ENCODE measurements at places on chromosomes 3 and 15.
A peak's percentile ranks its signal among the peaks of the same experiment; 100 is the strongest.

GRCh38 chr3:14216257-14217048 is 37.8 kb downstream of the LSM3 start:
- DNase-seq = peak; percentile 31

GRCh38 chr3:107235928-107236315 is 141.3 kb upstream of the CCDC54 start:
- DNase-seq = no peak

DNA sequence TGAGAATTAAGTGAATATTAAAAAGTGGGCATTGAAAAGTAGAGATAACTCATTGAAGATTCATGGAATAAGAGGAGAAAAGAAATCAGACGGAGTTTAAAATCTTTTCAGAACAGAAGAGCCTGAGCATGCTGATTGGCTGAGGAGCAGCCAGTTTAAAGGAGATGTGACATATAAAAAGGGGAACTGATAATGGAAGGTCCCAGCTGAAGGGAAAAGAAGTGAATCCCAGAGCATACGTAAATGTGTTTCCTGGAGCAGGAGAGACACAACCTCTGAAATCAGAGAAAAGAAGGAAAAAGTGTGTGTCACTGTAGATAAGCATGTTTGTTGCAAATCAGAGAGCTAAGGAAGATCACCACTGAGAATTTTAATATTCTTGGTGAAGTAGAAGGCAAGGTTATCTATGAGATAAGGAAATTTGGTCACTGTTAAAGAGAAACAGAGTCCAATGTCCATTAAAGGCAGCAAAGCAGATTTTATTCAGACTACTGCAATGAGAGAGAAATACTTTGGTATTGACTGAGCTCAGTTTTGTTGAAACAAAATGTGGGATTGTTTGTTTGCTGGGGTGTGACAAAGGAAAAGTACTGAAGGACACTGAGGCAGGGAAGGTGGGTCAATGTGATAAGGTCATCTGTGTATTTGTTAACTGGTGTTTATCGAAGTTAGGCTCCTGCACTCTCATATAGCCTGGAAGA is 84.6 kb upstream of the WDR72 start:
- DNase-seq = no peak

- no peak for DNase-seq
Observed at GRCh38 chr15:73710321-73710720, 26.1 kb downstream of the CD276 start.
